ENCODE measurements at places on chromosomes 5 and 9. TPM values are rescaled to one million over a fixed set of nuclear protein-coding genes. Genes with fewer than 3 reads are reported as not detected.

DNA sequence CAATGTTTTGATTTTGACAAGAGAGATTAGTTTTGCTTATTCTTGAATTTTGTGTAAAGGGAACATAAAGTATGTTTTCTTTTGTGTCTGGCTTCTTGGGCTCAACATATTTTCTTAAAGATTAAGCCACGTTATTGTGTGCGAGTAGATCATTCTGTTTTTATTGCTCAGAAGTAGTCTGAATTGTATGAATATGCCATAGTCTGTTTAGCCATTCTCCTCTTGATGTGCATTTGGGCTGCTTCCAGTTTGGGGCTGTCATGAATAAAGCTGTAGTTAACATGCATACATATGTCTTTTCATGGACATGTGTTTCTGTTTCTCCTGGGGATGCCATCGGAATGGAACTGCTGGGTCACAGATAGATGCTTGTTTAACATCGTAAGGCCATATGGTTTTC is 198.9 kb downstream of the FANCC start:
- no peak for DNase-seq

The BAAT gene
- total RNA-seq, result 0.30 TPM

GRCh38 chr5:115394531-115394930 is 98.1 kb upstream of the CCDC112 start:
- no peak for DNase-seq

- DNase-seq, result no peak
Measured at GRCh38 chr5:101174981-101175380, 271.9 kb upstream of the ST8SIA4 start.

- DNase-seq, result no peak
Measured at GRCh38 chr5:175381130-175381529, 62.9 kb downstream of the DRD1 start.

The ACTL7B gene
- not detected for total RNA-seq

GRCh38 chr5:51043745-51044144 is 339.5 kb upstream of the ISL1 start:
- no peak for DNase-seq

DNA sequence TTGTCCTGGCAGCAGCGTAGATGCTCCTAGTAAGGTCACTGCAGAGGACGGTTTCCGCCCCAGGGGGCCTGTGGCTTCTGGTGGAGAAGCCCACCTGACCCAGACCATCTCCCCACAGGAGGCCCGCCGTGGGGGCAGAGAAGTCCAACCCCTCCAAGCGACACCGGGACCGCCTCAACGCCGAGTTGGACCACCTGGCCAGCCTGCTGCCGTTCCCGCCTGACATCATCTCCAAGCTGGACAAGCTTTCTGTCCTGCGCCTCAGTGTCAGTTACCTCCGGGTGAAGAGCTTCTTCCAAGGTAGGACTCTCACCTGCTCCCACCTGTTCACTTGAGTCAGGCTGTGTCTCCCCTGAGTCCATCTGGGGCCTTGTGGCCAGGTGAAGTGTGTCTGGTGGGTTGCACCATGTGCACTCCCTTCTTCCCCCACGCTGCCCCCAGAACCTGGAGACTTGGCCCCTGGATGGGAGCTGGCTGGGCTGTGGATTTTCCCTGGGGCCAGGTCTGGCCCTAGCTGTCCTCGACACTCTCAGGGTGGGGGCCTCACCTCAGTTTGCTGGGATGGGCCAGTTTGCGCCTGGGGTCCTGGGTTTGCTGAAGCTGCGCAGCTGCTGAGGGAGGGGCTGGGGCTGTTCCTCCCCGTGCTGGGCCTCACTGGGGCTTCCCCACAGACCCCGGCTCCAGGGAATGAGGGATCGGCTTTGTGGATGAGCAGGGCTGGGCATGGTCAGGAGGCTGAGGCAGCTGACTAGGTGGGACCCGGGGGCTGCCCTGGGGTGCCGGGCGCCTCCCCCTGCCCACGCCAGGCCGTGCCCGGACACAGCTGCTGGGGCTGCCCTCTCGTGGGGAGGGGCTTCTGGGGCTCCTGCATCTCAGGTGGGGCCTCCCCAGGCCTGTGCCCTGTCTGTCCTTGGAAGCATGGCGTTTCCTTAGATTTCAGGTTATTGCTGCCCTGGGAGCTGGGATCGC is 32.4 kb downstream of the AHRR start:
- no peak for DNase-seq

- no peak for DNase-seq
Measured at GRCh38 chr5:154986151-154986550, 27.4 kb upstream of the KIF4B start.

The OTULINL gene
- total RNA-seq, result 60.1 TPM

GRCh38 chr5:156799171-156799570 is 50.9 kb upstream of the PPP1R2B start:
- DNase-seq, result peak; percentile 19

- no peak for DNase-seq
Measured at GRCh38 chr5:135487037-135487395, 34.9 kb upstream of the TIFAB start.

DNA sequence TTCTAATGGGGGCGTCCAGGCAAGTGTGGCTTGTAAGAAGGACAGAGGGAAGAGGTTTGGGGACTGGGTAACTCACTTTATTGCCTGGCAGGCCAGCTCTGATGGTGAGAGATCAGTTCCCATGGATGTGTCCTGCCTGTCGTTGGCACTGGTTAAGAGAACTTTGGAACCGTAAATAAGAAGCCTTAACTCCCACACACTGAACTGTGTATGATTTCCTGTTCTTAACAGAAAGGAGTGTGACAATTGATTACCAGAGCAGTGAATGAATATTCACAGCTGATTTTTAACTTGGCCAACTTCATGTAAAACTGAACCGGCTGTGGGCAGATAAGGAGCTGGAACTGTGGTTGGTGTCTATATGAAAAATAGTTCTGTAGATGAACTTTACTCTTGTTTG is 63.2 kb downstream of the MEGF10 start:
- peak; percentile 25 for DNase-seq

- DNase-seq, result no peak
Measured at GRCh38 chr9:116154334-116154975, 864 bp downstream of the PAPPA start.

The MAMDC2 gene
- total RNA-seq, result 7.0 TPM

The GKAP1 gene
- 3.7 TPM for total RNA-seq

DNA sequence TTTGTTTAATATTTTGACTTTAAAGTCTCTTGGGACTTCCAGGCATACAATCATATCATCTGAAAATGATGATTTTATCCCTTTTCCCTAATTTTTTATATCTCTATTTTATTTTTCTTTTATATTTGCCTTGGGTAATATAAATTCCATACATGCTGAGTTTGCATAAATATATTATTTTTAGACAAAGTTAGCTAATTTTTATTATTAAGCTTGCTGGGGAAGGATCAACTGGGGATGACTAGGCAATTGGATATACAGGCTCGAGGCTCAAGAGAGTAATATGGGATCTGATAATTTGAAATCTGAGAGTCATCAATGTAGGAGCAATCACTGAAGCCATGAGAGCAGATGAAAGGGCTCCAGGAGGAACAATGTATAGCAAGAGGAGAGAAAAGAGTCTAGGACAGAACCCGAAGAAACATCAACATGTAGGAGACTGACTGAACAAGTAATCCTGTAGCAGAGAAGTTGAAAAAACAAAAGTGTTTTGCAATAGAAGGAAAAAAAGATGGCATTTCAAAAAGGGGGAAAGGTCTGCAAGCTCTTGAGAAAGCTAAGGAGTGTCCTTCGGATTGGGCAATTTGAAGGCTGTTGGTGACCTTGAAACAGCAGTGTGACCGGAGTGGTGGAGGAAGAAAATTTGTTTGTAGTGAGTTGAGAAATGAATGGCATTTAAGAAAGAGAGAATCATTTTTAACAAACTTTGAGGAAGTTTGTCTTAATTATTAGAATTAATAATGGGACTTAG is 17.0 kb upstream of the RHOBTB3 start:
- no peak for DNase-seq

The EIF4E1B gene
- not detected for total RNA-seq

DNA sequence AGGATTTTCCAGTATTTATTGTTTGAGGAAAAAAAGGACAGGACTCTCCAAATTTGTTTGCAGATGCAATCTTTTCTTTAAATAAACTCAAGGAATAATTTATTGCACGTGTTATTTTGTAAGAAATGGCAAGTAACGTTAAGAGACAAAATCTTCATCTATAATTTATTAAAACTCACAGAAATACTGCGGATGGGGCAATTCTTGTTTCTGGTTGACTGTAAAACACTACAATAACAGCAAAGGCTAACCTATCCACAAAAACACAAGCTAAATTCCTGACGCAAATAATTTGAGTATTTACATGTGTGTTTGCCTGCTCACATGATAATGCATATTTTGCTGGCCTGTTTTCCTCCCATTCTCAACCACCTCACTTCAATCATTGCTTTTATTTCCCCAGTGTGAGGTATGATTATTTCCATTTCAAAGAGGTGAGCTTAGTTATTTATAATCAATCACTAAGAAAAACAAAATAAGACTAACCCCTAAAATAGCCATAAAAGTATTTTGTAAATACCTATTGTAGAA is 619.4 kb downstream of the PDE4D start:
- DNase-seq, result no peak

DNA sequence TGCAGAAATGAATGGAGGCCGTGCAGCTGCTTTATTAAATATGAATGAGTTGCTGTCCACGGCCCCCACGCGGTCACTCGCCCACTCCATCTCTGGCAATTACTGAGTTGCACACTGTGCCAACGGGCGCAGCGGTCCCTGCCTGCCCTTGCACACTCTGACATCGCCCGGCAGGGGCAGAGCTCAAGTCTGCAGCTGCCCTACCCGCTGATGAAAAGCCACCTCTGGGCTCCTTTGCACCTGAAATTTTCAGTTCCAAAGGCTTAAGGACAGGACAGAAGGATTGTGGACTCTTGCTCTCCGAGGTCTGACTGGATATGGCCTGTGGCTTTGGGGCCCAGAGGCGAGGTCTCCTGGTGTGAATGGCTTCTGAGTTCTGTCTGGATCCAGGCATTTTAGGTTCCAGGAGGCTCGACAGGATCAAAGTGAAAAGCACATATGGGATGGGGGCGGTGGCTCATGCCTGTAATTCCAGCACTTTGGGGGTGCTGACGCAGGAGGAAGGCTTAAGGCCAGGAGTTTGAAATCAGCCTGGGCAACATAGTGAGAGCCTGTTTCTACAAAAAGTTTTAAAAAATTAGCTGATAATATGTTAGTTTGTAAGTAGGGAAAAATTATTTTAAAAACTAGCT is 201.8 kb downstream of the PAX5 start:
- DNase-seq, result no peak

The RNF183 gene
- total RNA-seq, result 0.57 TPM

The TSLP gene
- total RNA-seq, result 0.22 TPM

The DRD1 gene
- not detected for total RNA-seq

DNA sequence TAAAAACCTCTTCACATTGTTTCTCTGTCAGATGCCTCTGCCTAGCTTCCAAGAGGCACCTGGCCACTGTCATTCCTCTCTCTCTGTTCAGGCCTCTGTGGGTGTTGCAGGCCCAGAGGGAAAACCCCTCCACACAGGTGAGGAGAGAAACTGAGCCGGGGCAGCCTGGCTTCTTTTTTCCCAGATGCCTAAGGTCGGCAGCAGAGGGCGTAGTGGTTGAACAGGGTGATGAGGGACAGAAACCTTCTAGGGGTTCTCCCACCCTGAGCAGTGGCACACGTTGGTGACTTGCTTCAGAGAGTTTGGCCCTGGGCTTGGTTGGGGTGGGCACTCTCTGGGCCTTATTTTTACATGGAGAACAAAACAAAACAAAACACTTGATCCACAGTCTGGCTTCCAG is 12.2 kb downstream of the IL9 start:
- DNase-seq, result no peak

DNA sequence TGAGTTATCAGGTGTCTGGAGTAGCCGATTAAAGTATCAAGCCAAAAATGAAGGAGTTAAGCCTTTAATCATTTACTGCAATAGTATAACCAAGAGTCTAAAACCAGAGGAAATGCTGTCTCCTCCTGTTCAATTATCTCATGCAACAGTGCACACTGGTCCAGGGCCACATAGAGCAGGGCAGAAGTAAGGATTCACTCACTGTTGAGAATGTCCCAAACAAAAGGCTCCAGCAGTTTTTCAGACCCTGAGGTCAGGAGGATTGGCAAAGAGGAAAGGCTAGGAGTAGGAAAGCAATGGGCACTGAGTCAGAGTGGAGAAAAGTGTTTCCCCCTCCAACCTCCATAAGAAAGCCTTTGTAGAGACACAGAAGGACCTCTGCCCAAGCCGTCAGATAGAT is 168.2 kb downstream of the RNF180 start:
- no peak for DNase-seq

DNA sequence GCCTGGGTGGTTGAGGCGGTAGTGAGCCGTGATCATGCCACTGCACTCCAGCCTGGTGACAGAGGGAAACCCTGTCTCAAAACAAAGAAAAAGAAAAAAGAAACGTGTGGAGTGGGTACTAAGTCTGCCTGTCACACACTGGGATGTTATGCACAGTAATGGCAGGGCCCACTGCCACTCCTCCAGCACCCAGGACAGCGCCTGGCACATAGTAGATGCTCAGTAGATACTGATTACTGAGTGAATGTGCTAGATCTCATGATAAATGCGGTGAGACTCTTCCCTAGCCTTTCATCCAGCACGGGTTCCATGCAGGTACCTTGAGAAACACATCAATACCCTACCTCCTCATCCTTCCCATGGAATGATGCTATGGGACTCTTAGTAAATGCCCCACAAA is 87.4 kb upstream of the HSPA9 start:
- DNase-seq, result no peak

The HSPB3 gene
- 0.77 TPM for total RNA-seq

DNA sequence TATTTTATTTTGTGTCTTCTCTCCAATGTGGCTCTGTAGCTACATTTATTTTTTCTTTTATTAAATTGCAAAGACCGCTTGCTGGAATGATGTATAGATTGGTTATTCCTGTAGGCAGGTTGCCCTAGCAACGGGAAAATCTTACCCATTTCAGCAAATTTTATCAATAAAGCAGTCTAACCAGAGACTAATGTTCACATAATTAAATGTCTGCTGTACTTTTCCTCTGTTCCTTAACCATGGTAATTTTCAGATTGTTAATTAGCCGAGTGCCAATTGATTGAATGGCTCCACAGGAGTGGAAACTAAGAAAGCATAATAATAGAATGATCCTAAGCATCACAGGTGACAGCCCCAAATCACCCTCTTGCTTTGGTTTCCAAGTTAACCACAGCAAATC is 134.8 kb downstream of the BASP1 start:
- no peak for DNase-seq

DNA sequence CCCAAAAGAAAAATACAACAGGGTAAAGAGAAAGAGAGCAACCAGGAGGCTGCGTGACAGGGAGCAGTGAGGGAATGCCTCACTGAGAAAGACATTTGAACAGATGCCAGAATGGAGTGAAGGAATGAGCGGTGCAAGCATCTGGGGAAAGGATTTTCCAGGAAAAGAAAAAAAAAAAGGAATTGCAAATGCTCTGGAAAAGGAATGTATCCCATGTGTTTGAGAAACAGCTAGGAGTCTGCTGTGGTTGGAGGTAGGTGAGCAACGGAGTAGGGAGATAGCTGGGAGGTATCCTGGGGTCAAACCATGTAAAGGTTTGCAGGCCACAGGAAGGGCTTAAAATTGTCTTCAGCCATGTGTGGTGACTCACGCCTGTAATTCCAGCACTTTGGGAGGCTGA is 23.6 kb upstream of the CEMIP2 start:
- DNase-seq, result no peak

The ECM2 gene
- total RNA-seq, result 3.8 TPM

DNA sequence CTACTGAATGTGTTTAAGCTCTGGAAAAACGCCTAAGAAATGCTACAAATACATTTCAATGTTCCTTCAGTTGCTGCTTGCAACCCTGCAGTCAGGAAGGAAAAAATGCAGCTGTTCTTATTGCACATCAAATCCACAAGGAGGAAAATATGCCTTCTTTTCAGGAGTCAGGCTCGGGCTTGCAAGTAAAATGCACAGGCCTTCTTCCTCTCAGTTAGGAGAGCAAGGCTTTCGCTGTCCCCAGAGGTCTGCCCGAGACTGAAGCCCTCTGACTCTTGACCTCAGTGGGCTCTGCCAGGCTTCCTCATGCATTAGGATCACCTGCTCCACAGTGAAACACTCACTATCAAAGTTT is 899 bp upstream of the SHC3 start:
- DNase-seq, result no peak

All from colonic mucosa (tissue), 4 donors.